Fibroblast of skin of left quadriceps (primary cell): ENCODE measurements at places on chromosomes 11 and 22.

DNA sequence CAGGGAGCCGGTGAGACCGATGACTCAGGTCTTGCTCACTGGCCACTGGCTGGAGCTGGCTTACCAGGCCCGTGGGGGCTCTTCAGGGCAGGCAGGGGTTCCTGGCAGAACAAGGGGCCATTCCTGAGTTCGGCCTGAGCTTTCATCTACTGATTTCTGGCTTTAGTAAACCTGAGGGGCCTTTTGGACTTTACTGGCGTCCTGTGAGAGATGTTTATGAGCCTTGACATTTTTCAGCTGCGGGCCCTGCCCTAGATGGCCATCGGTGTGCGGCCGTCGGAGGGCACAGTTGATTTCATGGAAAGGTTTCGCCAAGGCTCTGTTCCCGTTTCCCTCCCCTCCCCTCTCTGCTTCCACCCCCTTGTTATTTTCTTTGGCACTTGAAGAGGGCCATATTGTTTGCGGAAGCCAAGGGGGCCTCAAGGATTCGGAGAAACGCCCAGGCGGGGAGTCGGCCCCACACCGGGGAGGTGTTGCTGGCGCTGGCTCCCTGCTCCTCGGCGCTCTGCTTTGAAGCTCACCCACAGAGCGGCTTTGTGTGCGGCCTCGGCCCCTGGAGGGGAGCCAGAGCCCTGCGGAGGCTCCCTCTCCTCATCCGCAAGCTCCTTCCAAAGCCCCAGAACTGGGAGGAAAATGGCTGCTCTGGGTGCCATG, 17.7 kb downstream of the ELF5 start:
- DNase-seq, result no peak

DNA sequence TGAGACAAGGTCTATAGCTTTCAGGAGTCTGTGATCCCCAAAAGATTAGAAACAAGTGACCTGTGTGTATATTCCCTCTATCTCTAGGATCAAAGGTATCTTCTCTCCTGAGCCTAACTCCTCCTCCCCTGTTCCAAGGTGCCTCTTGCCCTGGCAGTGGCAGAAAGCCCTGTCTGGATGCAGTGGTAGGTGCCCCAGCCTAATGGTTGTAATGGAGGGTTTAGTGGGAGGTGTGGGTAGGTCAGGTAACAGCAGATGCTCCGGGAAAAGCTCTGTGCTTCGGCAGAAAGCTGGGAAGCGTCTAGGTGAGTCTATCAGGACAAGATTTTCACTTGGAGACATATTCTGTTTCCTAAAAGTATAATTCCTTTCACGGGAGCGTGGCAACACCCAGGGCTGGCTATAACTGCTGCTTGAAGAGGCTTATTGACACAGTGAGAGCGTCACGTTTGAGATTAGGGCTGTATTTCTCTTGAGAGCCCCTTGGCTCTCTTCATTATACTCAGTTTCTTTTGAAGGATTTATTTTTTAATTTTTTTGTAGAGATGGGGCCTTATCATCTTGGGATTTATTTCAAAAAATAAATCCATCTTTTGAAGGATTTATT, 49.5 kb downstream of the PRR5L start:
- DNase-seq, result no peak

- DNase-seq, result peak; percentile 70
Observed at GRCh38 chr11:23078289-23078971, 218.2 kb upstream of the CCDC179 start.

DNA sequence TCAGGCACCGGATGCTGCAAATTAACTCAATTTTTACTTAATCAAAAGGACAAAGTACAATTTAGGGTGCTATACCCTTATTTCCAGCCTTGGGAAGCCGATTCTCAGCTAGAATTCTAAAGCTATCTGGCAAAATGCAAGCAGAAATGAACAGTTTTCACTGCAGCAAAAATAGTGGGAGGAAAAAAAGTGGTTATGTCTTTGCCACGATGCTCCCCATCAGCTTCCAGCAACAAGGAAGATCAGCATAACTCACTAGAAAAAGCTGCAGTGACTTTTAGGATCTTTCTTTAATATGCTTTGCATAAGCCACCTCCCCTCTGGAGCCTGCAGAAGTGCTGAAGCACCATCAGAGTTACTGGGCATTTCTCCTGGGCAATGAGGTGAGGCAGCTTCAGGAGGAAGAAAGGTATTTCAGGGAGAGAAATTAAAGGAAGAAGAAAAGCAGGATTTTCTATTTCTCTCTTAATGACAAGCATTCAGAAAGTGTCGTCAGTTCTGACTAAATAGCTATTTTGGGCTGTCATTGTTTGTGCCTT, 702.9 kb downstream of the DLG2 start:
- DNase-seq, result no peak

DNA sequence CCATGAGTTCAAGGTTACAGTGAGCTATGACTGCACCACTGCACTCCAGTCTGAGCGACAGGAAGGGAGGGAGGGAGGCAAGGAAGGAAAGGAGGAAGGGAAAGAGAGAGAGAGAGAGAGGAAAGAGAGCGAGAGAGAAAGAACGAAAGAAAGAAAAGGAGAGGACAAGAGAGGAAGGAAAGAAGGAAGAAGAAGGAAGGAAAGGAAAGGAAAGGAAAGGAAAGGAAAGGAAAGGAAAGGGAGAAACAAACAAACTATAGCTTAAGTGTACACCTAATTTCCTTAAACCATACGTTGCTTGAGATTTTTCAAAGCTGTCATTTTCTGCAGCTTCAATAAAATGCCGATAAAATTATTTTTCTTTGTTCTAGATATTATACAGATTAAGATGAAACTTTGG, 80.2 kb upstream of the APOA1 start:
- DNase-seq, result no peak

GRCh38 chr11:72863916-72864315, 49.7 kb downstream of the ATG16L2 start:
- no peak for DNase-seq

DNA sequence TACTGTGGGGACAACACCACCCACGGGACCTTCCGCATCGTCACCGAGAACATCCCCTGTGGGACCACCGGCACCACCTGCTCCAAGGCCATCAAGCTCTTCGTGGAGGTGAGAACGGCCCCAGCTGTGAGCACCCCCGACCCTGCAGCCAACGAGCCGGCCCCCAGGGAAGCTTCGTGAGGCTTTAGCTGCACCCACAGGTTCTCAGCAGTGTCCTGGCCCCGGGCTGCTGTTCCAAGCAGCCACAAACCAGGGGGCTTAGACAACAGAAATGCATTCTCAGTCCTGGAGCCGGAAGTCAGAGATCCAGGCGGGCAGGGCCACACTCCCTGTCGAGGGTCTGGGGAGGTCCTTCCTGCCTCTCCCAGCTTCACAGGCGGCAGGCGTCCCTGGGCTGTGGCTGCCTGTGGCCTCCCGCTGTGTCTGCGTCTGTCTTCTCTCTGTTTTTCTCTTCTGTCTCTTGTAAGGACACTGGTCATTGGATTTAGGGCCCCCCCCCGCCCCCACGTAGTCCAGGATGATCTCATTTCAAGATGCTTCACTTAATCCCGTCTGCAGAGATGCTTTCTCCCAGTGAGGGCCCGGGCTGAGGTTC, 12.5 kb downstream of the MUC5B start:
- no peak for DNase-seq

DNA sequence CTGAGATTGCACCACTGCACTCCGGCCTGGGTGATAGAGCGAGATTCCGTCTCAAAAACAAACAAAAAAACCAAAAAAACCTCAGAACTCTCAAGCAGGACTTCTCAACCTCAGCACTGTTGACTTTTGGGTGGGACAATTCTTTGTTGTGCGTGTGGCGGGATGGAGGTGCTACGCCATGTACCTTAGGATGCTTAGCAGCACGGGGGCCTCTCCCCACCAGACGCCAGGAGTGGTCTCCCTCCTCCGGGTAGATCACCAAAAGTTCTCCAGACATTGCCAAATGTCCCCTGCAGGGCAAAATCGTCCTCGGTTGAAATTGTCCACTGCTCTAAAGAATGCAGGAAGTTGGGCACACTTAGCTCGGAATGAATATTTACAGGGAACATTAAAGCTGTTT, 26.9 kb upstream of the ATXN10 start:
- DNase-seq, result no peak

DNA sequence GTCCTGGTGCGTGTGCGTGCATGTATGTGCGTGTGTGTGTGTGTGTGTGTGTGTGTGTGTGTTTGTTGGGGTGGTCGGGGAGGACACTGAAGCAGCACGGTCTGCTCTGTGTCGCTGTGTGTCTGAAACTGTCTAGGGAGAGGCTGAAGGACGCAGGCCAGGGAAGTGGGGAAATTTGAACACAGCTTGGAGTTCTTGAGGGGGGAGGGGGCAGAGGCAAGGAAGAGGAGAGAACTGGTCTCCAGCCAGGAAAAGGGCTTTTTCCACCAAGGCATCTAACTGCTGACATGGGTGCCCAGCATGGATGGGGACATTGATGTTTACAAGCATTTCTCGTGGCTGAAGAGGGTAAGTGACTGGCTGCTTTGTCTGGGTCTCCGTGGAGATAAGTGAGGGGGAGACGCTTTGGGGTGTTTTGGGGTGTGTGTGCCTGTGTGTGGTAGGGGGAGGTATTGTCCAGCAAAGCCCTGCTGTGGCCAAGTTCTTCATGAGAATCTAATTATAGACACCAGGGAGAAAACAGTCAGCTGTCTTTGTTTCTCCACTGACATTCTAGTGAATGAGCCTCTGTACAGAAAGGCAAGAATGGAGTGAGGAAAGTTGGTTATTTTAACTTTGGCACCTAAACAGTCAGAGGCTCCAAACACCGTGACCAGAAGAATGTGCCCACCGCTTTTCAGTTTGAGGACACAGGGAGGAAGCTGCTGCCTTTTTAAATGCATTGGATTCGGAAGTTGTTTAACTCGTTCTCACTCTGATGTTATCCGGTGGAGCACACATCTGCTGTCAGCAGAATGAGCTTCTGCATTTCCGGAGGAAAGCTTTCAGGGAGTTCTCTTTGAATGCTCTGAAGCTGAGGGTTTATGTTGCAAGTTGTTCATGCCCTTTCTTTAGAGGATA, 63.7 kb downstream of the PPFIBP2 start:
- no peak for DNase-seq

- no peak for DNase-seq
Observed at GRCh38 chr11:119529936-119530335, 107.0 kb upstream of the THY1 start.

DNA sequence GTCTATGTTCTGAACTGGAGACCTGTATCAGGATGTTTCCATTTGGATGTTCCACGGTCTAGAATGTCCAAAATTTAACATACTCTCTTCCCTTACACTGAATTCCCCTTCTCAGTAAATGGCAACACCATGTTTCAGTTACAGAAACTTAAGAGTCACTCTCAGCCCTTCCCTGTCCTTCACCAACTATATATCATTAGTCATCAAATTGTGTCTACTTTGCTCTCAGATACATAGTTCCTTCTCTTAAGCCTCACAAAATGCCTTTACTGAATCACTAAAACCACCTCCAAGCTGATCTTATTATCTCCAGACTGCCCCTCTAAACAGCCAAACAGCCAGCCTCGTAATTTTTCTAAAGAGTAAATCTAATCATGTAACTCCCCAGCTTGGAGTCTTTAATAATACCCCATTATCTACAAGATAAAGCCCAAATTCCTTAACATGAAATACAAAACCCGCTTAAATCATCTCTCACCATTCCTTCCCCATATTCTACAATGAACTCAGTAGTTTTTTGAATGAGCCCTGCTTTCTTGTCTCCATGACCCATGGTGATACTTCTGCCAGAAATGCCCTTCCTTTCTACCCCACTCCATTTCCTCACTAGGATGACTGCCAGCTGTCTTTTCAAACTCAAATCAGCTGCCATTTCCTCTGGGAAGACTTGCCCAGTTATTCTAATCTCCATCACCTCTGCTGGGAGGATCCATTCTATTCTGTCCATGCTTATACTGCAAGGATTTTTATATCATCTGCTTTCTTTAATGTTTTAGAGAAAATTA, 102.7 kb upstream of the ARHGAP42 start:
- DNase-seq, result no peak

DNA sequence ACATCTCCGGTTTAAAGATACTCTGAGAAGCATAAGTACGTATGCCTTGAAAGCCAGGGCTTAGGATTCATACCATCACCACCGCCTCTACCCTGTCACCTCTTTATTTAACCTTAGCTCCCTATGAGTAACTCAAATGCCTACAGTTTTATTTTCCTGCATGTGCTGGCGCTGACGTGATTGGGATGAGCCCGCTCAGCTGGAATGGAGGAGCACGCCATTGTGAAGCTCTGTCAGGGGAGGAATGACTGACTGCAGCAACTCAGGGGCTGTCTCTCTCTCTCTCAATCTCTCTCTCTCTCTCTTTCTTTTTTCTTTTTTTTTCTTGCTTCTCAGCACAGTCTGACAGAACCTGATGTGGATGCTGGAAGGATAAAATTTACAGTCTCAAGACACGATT, 12.4 kb downstream of the CAVIN3 start:
- DNase-seq, result no peak

DNA sequence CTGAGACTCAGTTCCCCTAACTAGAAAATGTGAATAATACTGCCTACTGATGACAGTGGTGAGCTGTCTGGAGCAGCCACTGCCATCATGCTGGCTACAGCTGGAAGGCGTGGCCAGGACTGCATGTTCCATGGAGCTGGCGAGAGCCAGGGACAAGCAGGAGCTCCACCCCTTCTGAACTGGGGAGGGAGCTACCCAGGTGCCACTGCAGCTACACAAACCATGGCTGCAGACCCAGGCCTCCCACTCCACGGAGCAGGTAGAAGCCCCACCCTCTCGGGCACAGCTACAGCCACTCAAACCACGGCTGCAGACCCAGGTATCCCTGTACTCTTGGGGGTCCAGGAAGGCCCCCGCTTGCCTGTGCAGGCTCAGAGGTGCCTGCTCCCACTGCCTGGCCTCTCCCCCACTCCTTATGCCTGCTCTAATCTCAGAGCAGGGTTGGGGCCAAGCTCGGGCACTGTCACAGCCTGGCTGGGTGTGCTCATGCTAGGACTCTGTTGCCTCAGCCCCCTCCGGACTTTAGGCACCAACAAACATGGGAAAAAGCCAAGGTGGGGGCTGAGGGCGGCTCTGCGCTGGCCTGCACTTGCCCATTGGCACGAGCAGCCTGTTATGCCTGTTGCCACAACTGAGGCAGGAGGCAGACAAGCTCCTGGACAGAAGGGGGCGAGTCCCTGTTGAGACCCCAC, 51.7 kb downstream of the RAB30 start:
- no peak for DNase-seq

DNA sequence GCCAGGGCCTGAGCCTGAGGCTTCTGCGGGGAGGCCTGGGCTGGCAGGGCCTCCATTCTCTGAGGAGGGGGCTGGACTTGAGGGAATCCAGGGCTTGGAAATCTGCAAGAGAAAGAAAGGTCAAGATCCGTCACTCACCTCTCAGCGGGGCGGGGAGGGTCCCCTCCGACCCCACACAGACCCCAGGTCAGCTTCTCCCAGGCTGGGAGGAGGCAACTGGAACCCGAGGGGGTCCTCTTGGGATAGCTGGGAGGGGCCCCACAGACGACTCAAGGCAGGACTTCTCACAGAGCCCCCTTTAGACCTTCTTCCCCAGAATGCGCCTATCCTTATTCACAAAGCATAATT, 11.0 kb downstream of the TNKS1BP1 start:
- no peak for DNase-seq

GRCh38 chr11:35304386-35304775, 115.0 kb downstream of the SLC1A2 start:
- DNase-seq, result no peak
